ENCODE measurements at places on chromosomes 6 and 20. TPM values are rescaled to one million over a fixed set of nuclear protein-coding genes. Genes with fewer than 3 reads are reported as not detected.

- no peak for DNase-seq
These were observed 76.7 kb downstream of the RREB1 start for GRCh38 chr6:7184502-7184901.

DNA sequence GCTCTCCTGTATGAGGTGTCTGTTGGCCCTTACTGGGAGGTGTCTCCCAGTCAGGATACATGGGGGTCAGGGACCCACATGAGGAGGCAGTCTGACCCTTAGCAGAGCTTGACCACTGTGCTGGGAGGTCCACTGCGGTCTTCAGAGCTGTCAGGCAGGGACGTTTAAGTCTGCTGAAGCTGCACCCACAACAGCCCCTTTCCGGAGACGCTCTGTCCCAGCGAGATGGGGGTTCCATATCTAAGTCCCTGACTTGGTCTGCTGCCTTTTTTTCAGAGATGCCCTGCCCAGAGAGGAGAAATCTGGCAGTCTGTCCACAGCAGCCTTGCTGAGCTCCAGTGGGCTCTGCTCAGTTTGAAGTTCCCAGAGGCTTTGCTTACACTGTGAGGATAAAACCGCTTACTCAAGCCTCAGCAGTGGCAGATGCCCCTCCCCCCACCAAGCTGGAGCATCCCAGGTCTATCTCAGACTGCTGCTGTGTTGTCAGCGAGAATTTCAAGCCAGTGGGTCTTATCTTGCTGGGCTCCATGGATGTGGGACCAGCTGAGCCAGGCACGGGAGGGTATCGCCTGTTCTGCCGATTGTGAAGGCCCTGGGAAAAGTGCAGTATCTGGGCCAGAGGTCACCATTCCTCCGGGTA is 36.3 kb upstream of the IBTK start:
- DNase-seq: no peak

DNA sequence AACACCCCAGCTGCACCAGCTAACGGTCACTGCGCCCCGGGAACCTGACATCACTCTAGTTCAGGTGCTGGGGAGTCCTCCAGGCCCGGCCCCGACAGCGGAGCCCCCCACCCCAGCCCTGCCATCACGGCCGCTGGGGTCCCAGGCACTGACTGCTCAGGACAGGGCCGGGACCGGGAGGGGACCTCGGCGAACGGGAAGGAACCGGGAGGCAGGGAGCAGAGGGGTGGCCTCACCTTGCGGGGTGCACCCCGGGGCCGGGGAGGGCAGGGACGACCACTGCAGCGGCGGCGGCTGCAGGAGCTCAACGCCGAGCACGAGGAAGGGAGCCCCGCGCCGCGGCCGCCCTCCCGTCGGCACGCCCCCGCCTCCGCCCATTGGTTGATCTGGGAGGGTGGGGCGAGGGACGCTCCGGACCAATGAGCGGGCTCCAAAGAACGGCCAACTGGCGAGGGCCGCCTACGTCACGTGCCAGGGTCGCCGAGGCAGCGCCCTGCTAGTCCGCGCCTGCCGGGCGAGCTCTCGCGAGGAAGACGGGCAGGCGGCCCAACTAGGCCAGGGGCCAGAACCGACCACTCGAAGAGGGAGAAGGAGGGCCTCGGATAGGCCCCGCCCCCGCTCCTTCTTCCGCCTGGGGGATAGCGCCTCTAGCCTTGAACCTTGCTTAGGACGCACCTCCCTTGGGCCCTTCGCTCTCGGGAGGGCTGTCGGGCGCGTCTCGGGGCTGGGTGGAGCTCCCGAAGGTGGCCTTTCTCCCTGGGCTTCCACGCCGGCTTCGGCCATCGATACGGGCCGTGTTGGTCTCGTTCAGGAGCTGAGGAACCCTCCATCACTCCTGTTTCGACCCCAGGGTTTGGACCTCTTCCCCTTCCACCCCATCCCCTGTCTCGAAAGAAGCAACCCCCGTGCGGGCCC is at the start of gene ADISSP:
TSS of gene ADISSP (minus strand) at position 327 of the 915 bp plus-strand sequence. CDS start 7,653 bp downstream, outside the sequence.
- DNase-seq: peak; percentile 94

DNA sequence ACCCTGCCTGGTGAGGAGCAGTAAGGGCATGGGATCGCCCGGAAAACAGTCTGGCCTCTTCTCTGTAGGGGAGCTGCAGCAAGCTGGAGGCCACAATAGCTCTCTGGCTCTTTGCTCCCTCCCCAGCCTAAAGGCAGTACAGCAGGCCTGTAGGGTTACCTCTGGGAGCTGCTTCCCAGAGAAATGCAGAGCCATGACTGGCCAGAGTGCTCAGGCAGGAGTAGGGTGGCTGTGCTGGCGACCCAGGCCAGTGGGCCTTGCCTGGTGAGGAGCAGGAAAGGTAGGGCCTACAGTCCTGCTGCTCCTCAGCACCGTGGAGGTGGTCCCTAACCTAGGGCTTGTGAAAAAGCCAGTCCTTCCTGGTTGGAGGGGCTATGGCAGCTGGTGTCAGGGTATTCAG is 129.9 kb upstream of the CHD6 start:
- DNase-seq: no peak

DNA sequence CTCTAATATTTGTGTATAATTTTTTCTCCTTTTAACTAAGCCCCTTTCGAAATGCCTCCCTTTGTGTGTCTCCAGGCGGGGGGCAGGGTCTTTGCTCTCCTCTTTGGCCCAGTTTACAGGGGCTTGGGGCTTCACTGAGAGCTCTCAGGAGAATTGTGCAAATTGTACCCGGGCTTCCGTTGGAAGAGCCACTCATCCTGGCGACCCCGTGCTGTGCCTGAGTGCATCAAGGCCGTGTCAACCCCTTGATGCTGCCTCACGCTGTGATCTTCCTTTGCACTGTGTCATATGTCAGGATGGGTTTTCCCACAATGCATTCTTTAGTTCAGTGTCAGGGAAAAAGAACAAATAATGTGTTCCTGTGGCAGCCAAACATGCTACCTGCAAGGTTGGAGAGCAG is 118.0 kb upstream of the POU3F2 start:
- DNase-seq: no peak

DNA sequence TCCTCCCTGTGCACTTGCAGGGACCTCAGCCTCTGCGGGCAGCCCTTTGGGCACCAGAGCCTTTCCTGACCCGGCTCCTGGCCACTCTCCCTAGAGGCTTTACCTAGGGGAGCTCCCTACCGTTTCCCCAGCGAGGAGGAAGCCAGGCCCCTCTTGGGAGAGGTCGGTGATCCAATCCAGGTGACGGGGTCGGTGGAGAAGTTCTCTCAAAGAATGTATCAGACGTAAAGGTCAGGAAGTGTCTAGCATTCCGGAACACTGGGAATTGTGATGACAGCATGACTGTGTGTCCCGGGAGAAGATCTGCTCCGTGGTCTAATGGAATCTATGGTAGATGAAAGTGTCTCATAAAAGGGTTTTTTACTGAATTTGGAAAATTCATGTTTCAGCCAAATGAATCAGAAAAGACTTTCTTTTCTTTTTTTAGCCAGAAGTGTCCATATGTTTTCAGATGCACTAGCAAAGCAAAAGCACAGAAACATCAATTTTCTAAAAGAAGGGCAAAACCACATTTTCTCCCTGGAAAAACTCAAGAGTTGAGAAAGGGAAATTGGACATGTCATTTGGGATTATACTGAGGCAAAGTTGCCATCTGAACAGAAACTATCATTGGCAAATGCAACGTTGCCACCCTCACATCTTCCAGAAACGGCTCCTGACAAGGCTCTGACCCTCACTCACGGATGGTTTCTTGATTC is 289.4 kb downstream of the THBS2 start:
- no peak for DNase-seq

GRCh38 chr6:34182751-34183531 is 37.1 kb upstream of the GRM4 start:
- DNase-seq: peak; percentile 57

- DNase-seq: no peak
These were observed 151.1 kb upstream of the BMP2 start for GRCh38 chr20:6616421-6616820.

DNA sequence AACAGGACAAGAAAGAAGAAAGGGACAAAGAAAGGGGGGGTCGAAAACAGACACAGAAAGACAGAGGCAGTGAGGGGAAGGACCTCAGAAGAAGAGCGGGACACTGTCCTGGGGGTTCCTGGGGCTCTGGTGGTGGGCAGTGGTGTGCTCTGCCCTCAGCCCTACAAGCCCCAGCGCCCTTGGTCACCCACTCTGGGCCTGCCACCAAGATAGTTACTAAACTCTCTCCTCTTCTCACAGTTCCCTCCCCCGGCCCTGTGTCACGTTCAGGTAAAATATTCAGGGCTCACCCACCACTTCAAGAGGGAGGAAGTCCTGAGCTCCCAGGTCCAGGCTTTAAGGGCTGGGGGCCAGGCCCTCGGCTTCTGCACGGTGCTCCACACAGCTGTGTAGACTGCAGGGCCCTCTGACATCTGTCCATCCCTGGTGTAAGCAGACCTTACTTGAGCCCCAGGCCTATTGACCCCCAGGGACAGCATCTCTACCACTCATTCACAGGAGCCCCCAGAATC is 87.4 kb downstream of the MRPL14 start:
- DNase-seq: no peak

GRCh38 chr6:20866935-20867703 is 332.9 kb downstream of the CDKAL1 start:
- no peak for DNase-seq

GRCh38 chr20:57676589-57677583 is 32.9 kb downstream of the PMEPA1 start:
- no peak for DNase-seq

DNA sequence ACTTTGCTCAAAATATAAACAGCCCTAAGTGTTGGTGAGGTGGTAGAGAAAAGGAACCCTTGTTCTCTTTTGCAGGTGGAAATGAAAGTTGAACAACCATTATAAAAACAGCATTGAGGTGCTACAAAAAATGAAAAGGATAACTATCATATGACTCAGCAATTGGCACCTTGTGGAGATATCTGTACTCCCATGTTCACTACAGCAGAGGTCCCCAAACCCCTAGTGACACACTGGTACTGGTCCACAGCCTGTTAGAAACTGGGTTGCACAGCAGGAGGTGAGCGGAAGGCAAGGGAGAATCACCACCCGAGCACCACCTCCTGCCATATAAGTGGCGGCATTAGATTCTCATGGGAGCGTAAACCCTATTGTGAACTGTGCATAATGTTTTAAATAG is 267.4 kb upstream of the THEMIS start:
- DNase-seq: no peak

DNA sequence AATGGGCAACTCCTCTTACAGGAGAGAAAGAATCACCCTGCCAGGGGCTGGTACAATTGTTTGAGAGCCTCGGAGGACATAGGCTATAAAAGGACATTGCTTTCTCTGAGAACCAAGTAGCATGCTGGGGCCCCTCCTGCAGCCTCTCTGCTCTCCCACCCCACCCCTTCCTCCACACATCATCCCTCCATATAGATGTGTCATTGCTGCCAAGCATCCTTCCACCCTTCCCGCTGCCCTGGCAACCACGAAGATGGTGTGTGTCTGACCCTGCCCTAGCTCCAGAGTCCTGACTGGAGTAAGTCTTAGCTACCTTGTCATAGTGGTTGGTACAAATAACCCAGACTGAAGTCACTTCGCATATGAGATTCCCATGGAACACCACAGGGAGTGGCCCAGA is 129.7 kb downstream of the SNX5 start:
- DNase-seq: no peak

DNA sequence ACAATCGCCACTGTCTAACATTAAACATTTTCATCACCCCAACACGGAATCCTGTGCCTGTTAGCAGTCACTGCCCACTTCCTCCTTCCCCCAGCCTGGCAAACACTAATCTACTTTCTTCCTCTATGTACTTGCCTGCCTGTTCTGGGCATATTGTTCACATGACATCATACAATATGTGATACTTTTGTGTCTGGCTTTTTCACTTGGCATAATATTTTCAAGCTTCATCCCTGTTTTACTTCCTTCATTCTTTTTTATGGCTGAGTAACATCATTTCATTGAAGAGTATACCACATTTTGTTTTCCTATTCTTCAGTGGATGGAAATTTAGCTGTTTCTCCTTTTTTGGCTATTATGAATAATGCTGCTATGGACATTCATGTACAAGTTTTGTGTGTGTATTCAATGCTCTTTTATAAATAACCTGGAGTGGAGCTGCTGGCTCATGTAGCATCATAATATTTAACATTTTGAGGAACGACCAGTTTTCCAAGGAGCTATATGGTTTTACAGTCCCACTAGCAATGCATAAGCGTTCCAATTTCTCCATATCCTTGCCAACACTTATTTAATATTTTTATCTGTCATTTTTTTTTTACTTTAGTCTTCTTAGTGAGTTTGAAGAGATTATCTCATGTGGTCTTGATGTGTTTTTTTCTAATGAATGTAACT is 360.1 kb downstream of the HDGFL1 start:
- DNase-seq: no peak

DNA sequence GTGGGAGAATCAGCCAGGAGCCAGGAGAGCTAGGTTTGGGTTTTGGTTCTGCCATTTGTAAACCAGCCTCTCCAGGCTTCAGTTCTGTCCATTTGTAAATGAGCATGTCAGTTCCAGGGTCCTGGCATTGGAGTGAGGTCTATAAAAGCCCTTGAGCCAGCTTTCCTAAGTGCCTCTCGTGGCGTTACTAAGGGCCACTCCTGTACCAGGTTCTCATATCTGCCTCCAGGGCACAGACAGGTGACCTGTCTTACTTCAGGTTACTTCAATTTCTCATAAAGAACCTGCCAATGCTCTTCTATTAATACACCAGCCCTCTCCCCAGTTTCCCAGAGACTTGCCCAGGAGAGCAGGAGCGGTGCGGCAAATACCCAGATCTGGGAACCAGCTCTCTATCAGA is 101.9 kb downstream of the VEGFA start:
- DNase-seq: no peak

DNA sequence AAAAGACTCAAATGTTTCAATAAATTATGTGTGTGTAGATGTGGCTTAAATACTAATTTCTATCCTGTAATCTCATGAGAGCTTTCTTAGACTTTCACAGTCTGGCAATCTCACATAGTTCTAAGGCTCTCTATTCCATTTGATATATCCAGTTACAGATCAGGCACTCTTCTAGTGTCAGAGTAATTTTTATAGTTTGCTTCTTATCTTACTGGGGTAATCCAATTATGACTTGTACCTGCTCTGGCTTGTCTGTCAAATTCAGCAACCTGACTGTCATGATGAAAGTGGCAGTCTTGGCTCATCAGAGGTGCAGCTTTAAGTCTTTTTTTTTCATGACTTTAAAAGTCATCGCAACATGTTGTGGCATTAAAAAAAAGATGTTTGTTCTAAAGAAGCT is 513.2 kb upstream of the MAN1A1 start:
- no peak for DNase-seq

GRCh38 chr6:148239215-148239614 is 103.4 kb upstream of the SASH1 start:
- no peak for DNase-seq

DNA sequence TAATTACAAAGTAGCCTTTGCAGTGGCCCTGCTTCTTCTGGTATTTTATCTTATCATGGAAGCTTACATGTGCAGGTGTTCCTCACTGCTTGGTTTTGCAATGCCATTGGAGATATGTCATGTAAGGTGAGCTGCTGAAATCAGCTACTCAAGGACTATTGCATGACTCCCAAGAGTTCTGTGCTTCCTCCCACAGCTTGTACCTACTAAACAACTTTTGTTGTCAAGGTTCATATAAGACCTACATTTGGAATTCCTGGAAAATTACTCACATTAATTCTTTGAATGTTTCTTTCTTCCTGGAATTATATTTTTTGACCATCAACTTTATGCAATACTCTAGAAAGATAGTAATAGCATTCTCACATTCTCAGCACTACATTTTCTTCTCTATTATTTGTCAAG is 427.5 kb upstream of the HSF2 start:
- no peak for DNase-seq

- DNase-seq: no peak
These were observed 20.5 kb upstream of the AFDN start for GRCh38 chr6:167806061-167806700.

MICB gene
- total RNA-seq: 15.7 TPM

RAB44 gene
- total RNA-seq: not detected

RARS2 gene
- total RNA-seq: 31.4 TPM

ZSCAN16 gene
- 8.7 TPM for total RNA-seq

NCOA3 gene
- total RNA-seq: 89.2 TPM

DYNLRB1 gene
- 78.3 TPM for total RNA-seq

Data from T-cell (primary cell).